Choroid plexus epithelial cell (primary cell): ENCODE measurements at places on chromosomes 1 and 21.

GRCh38 chr1:56345831-56346230 is 233.5 kb downstream of the PLPP3 start:
- no peak for DNase-seq

DNA sequence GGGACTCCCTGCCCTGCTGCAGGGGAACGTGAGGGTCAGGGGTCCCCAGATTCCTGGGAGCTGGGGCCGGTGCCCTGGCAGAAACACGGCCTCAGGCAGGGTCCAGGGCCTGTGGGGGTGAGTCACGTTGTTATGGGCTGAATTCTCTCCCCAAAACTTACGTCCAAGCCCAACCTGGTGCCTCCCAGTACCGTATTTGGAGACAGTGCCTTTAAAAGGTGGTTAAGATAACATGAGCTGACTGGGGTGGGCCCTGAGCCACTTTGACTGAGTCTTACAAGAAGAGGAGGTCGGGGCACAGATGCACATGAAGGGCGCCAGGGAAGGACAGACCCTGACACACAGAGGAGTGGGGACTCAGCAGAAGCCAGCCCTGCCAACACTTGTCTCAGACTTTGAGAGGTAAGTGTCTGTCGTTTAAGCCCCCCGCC is 99.9 kb downstream of the WDR4 start:
- DNase-seq: no peak

GRCh38 chr1:14441302-14441741 is 157.2 kb upstream of the KAZN start:
- DNase-seq: peak; percentile 6

DNA sequence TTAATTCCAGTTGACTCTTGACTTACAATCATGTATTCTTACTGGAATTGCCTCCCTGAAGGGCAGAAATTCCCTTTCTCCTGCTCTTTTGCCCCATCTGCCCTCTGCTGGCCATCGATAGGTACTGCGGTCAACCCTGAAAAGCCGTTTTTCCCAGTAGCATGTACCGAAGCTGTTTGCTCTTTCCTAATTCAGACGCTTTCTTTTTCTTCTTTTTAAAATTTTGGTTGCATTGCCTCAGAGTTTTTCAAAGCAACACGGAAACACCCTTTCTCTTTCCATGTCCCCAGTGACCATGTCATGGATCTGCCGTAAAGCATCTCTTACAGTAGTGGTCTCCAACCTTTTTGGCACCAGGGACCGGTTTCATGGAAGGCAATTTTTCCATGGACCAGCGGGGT is 164.2 kb upstream of the C1orf21 start:
- peak; percentile 65 for DNase-seq

- DNase-seq: no peak
Measured at GRCh38 chr1:152447484-152447883, 33.4 kb upstream of the CRNN start.

- no peak for DNase-seq
Measured at GRCh38 chr1:186112280-186112679, 262.8 kb downstream of the TPR start.

DNA sequence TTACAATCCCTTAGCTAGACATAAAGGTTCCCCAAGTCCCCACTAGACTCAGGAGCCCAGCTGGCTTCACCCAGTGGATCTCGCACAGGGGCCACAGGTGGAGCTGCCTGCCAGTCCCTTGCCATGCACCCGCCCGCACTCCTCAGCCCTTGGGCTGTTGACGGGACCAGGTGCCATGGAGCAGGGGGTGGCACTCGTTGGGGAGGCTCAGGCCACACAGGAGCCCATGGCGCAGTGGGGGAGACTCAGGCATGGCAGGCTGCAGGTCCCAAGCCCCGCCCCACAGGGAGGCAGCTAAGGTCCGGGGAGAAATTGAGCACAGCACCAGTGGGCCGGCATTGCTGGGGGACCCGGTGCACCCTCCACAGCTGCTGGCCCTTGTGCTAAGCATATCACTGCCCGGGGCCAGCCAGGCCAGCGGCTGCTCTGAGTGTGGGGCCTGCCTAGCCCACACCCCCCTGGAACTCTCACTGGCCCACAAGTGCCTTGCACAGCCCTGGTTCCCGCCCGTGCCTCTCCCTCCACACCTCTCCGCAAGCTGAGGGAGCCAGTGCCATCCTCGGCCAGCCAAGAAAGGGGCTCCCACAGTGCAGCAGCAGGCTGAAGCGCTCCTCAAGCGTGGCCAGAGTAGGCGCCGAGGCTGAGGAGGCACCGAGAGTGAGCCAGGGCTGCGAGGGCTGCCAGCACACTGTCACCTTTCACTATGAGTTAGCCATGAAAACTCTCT is 117.8 kb downstream of the LIPI start:
- no peak for DNase-seq

DNA sequence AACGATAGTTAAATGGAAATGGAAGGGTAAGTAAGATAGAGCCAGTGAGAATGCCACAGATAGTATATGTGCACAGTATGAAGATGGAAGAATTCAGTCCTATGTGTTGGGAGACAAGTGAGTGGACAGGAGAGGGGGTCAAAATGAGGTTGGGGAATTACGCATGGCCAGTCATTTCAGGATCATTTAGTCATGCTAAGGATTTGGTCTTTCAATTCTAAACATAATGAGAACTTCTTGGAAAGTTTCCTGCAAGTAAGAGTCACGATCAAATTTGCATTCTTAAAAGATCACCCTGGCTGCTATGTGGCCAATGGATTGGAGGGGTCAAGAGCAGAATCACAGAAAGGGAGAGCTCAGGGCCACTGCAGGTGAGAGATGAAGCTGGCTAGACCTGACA is 64.0 kb upstream of the KCNK2 start:
- no peak for DNase-seq

- DNase-seq: no peak
Measured at GRCh38 chr1:11856698-11857097, 2.0 kb downstream of the NPPB start.

DNA sequence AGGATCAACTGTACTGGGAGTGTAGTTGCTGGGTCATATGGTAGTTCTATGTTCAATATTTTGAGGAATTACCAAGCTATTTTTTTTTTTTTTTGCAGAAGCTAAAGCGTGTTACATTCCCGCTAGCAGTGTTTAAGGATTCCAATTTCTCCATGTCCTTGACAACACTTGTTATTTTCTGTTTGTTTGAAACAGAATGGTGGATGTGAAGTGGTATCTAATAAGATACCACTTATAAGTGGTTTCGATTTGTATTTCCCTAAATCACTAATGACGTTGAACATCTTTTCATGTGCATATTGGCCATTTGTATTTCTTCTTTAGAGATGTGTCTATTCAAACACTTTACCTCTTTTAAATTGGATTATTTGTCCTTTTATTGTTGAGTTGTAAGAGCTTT is 112.2 kb downstream of the DISP1 start:
- DNase-seq: no peak

DNA sequence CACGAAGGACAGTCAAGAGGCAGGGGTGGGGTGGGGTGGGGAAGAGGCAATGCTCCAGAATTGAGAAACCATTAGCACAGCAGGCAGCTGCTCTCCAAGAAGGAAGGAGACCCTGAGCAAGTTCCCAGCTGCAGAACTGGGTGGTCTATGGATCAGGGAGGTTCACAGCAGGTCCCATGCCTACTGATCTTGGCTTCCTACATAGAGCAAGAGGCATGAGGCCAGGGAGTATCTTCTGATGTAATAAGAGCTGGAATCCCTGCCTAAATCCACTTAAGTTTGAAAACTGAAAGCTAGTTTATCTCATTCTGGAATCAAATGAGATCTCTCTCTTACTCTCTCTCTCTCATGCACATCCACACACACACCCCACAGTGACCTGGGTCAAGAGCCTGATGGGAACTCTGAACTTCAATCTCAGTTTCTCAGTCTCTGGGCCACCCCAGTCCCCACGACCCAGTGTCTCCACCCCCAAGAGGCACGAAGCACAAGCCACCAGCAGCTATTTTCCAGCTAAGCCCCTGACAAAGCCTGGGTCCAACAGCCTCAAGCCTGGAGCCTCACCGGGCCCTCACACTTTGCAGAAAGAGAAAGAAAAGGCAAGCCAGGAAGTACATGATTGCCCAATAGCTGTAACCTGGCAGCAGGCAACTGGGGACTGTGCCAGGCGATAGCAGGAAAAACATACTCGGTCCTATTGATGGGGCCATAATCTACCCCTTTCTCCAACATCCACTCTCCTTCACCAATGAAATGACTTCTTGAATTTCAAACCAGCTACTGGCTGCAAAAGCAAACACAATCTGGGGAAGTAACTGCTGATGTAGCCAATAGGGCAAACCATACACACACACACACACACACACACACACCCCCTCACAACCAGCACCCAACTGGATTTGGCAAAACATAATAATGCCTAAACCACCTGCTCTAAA is 2.2 kb downstream of the NUAK2 start:
- peak; percentile 87 for DNase-seq

DNA sequence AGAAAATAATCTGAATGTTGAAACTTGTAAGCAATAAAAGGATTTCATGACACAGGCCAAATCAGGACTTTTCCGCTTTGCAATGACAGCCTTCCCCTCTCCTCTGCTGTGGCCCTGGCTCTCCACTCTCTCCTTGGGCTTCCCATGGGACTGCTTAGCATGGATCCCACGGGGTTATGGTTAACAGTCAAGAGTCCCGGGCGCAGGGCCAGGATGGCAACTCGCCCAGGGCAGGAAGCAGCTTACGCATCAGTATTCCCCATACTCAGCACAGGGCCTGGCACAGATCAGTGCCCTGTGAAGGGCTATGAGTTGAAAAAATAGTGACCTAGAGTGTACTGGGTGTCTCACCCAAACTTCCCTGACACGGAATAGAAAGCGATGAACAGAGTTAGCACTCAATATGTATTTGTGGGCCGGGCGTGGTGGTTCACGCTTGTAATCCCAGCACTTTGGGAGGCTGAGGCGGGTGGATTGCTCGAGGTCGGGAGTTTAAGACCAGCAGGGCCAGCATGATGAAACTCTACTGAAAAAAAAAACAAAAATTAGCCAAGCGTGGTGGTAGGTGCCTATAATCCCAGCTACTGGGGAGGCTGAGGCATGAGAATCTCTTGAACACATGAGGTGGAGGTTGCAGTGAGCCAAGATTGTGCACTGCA is 29.1 kb upstream of the GRHL3 start:
- peak; percentile 73 for DNase-seq

DNA sequence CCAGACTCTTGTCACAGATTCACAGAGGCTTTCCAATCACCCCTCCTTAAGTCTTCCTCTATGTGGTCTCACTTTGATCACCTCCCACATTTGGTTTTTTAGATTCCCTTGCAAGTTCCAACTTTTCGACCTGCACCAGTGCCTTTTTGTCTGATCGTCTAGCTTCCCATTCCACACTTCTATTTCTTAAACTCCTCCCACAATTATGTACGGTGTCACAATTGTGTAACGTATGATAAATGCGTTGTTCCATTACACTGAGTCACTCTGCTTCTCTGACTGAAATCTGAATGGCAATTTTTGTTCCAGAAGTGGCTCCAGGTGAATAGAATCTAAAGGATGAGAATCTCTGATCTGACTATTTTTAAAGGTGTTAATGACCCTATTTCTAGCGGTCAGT is 320.1 kb downstream of the LMX1A start:
- no peak for DNase-seq

GRCh38 chr21:39874759-39875158 is 7.5 kb downstream of the PCP4 start:
- DNase-seq: no peak

DNA sequence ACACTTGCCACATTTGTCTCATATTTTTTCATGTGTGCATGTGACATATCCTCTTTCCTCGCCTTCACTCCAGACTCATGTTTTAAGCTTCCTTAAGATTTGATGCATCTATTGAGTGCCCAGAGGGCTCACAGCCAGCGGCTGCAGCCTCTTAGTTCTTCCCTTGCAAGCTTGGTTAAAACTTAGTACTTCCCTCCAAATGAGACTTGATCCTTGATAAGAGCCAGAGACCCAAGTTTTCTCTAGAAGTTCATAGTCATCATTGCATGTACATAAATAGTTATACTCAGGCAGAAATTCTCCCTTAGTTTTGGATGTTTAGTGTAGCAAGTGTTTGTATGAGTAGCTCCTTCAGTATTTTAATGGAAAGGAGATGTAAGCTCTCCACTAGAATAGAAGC is 337.6 kb upstream of the B3GALT2 start:
- DNase-seq: no peak

DNA sequence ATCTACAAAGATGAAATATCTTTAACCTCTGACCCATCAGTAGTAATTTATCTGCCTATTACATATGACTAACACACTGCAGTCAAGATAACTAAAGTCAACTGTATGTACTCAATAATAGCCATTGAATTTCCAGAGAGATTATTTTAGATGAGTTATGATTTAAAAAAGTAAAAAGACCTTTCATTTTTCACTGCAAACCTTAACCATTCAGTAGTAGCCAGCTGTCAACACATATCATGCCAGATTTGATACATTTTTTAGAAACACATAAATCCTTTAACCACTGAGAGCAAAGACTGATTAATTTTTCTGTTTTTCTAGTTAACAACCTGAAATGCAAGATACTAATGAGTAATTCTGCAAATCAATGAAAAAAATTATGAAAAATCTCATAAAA is 31.0 kb downstream of the PALMD start:
- DNase-seq: no peak

- peak; percentile 35 for DNase-seq
Measured at GRCh38 chr1:22971611-22972405, 858 bp downstream of the LACTBL1 start.

GRCh38 chr1:56877973-56878372 is 23.4 kb downstream of the C8A start:
- DNase-seq: no peak

DNA sequence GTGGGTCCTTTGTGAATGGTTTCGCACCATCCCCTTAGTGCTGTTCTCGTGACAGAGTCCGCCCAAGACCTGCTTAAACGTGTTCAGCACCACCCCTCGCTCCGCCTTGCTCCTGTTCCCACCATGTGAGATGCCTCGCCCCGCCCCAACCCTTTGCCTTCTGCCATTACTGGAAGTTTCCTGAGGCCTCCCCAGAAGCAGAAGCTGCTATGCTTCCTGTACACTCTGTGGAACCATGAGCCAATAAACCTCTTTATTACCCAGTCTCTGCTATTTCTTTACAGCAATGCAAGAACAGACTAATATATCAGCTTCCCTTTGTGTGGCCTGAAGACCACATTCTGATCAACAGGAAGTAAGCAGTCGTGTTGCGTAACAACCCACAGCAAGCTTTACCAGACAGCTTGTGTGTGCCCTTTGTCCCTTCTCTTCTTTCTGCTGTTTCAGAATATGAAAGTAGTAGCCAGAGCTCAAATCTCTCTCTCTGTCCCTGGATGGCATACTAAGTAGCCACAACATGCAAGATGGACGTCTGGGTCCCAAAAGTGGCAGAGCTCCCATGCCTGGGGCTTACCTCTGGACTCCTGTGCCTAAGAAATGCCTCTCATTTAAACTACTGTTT is 14.1 kb downstream of the HENMT1 start:
- DNase-seq: peak; percentile 97

- DNase-seq: peak; percentile 55
Measured at GRCh38 chr1:14926229-14926628, 227.3 kb upstream of the TMEM51 start.
